ENCODE measurements at places on chromosomes 5 and 9.

- DNase-seq = peak; percentile 19
Observed at GRCh38 chr9:3244963-3245653, 280.7 kb downstream of the RFX3 start.

DNA sequence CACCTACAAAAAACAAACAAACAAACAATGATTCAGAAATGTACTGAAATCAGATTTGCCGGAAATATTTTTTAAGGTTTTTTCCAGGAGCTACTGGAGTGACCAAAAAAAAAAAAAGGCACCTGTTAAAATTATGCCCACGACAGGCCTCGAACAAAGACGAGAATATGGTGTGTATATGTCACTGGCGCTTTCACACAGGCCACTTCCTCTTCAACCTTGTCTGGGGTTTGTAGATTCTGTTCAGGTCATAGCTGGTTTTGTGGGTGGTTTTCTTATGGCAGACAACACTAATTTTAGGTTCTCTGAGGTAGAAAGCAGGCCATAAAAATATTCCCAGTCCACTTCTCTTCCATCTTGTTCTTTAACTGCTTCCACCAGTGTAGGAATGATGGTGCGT is 7.0 kb downstream of the NDUFB6 start:
- no peak for DNase-seq

DNA sequence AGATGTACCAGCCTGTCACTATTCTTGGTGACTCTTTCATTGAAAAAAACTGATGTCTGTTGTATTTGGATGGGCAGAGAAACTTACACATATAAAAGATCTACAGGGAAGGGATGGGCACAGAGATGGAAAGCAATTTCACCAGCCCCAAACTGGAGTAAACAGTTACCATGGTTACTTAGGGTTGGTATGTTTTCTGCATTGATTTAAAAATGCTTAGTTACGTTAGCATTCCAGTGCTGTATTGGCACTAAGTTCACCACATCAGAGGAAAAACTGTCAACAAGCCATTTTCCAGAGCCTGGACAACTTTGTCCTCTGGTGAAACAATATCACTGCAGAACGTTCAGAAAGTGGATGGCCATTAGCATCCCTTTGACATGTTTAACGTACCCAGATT is 28.0 kb downstream of the MARCHF3 start:
- no peak for DNase-seq

GRCh38 chr5:6761333-6761732 is 48.1 kb downstream of the TENT4A start:
- no peak for DNase-seq

Data from GM13977 (cell line).